Upper lobe of left lung (tissue), 6 donors: ENCODE measurements at places on chromosomes 5 and 9. TPM values are rescaled to one million over a fixed set of nuclear protein-coding genes. Genes with fewer than 3 reads are reported as not detected.

The PFN3 gene
- not detected for total RNA-seq

The MPDZ gene
- total RNA-seq, result 36.7 TPM

The SPAAR gene
- 12.2 TPM for total RNA-seq

The RFESD gene
- 1.0 TPM for total RNA-seq

The LCN15 gene
- total RNA-seq, result 0.23 TPM

The CCNH gene
- total RNA-seq, result 134 TPM

The ACTBL2 gene
- total RNA-seq, result not detected

The KCTD16 gene
- under 0.01 TPM for total RNA-seq

The DBH gene
- total RNA-seq, result not detected

The CTNND2 gene
- 2.1 TPM for total RNA-seq

The IFNA21 gene
- total RNA-seq, result not detected

The NDFIP1 gene
- 124 TPM for total RNA-seq

The NPR3 gene
- 41.9 TPM for total RNA-seq

The JMY gene
- total RNA-seq, result 28.8 TPM

The NSD1 gene
- 69.1 TPM for total RNA-seq
